ENCODE measurements at places on chromosomes 16 and 17.

DNA sequence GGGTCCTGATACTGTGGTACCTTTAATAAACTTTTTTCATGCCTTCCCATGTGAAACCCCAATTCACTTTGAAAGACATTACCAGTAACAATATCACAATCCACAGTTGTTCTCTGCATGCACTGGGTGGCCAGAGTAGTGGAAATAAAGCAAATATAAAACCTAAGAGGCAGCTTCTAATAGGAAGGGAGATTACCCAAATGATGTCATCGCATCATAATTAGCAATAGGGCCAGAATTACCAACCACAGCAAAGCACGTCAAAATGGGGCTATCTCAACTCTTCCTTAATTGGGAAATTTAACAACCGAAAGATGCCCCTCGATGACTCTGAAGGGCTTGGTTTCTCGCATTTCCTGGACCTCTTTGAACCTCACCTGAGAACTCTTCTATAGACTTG is 224.8 kb downstream of the GRIN2A start:
- no peak for DNase-seq

DNA sequence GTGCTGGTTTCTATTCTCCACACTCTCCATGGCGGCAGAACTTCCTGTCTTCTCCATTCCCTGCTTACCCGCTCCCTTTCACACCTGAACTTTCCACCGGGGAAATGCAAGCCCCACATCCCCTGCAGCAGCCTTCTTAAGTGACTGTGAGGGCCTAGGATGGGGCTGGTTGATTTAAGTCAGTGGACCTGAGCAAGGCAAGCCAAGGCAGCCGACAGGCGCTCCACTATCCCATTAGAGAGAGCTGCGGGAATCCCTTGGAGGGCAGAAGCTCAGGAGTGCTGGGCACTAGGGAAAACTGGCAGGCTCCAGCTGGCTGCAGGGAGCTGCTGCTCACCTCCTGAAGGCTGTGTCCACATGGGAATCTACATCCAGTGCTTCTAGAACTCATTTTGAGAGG is 36.1 kb upstream of the SLC25A19 start:
- no peak for DNase-seq

GRCh38 chr16:82082097-82082496 is 47.0 kb downstream of the HSD17B2 start:
- no peak for DNase-seq

- DNase-seq: no peak
Observed at GRCh38 chr17:37720989-37721388, 23.9 kb downstream of the HNF1B start.

GRCh38 chr16:6232056-6232455 is 1100.6 kb upstream of the RBFOX1 start:
- no peak for DNase-seq

DNA sequence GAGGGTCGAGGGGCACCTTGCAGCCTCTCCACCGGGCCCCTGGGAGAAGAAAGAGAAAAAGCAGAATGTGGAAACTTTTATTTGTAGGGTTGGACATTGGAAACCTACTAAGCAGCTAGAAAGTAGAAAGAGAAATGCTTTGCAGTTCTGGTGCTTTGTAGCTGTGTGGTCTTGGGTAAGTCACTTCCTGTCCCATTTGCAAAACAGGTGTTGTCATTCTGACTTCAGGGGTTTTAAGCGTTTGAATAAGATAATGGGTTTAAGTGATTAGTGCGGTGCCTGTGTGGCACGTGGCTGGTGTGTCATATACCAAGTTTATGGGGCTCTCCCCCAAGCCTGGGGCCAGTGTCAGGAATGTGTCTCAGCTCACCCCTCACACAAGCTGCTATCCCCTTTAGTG is 1.6 kb downstream of the CA4 start:
- DNase-seq: no peak

DNA sequence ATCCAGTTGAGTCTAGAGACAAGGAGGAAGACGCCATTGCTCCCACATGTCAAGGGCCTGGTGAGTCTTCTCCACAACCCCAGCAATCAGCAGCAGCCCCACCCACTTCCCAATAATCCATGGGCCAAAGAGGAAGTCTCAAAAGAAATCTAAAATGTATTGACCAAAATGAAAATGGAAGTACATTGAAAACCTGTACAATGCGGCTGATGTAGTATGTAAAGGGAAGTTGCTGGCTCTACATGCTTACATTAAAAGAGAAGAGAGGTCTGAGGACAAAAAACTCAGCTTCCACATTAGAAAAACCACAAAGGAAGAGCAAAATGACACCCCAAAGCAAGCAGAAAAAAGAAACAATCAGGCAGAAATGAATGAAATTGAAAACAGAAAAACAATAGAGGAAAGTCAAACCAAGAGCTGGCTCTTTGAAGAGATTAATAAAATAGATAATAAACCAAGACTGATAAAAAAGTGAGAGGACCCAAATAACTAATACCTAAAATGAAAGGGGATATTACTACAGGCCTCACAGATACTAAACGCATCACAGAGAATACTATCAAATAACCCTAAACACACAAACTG is 100.6 kb upstream of the METRNL start:
- DNase-seq: no peak

DNA sequence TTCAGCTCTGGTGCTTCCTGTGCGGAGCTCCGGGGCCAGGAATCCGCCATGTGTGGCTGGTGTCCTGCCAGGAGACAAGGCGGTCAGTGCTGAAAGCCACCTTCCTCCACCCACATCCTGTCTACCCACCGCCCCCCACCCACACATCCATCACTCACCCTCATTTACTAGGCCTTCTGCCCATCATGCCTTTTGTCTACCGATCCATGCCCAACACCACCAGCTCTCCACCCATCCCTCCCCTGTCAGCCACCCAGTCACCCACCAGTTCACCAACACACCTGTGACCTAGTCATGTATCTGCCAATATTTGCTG is 241.4 kb downstream of the KATNIP start:
- DNase-seq: no peak

DNA sequence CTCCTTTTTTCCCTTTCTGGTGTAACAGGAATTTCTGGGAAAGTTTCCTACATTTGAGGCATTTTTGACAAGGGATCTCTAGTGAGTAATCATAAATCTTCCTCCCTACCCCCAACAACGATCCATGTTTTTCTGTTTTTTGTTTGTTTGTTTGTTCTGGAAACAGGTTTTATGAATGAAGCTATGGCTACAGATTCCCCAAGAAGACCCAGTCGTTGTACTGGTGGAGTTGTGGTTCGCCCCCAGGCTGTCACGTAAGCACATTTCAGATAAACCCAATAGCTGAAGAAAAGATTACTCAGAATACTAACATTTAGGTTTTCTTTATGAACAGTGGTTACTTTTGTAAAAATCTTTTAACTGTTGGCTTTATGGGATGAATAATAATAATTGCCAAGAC is 1.6 kb downstream of the BCAS3 start:
- no peak for DNase-seq

DNA sequence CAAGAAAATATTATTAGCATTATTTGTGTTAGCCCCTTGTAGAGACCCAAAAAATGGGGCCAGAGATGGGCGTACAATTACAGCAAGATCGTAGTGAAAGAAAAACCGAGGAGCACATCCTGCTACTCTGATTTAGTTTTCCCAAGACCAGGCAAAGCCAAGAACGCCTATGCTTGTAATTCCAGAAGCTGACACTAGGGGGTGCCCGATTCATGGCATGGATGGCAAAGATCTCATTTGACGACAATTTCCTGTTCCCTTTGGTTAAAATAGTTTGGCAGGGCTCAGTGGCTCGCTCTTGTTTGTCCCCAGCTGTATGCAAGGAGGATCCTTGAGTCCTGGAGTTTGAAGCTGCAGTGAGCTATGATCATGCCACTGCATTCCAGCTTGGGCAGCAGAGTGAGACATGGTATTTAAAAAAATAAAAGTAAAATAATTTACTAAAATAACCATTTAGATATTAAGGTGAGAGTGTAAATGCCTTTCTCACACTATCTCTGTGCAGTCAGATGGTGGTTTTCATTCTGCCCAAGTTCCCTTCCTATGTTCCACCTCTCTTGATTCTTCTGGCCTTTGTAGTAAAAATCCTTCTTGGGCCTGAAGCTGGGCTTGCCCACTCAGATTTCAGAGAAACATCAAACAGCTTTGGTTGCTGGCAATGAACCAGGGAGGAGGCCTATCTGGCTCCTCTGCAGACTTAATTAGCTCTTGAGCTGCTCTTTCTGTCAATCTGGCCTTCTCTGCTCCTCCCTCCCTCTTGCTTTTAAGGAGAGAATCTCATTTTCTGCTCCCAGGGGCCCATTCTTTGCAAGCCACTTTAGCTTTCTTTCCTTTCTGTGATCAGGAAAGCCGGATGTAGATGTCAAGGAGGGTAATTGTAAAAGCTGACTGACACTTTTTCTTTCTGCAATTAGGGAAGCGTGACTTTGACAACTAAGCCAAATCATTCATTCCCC is 31.2 kb downstream of the TMEM238L start:
- DNase-seq: no peak

DNA sequence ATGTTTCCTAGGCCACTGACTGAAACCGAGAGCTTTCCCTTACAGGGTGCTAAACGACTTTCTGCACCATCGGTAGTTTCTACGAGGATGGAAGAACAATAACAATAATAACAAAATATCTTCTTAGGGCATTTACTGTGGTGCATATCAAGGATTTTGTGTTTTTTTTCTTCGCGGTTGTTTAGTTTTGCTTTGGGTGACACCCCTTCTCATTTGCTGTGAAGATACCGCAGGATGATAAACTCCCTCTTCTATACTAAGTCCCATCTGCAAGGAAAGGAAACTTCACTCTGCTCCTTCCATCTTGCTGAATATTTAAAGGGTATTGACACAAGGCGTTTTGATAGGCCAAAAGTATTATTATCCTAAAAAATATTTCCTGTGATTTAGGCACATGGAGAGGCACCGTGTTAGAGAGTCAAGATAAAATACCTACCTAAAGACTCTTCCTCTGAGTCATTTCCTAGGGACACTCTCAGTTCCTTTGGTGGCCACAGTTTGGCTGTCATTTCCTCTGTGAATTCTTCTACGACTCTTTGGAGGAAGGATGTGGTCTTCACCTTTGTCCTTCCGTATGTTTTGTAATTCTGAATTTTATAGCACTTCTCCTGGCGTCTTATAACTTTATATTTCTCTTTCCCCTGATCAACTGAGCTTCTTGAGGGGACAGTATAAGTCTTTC is 318.8 kb downstream of the CDH13 start:
- no peak for DNase-seq

DNA sequence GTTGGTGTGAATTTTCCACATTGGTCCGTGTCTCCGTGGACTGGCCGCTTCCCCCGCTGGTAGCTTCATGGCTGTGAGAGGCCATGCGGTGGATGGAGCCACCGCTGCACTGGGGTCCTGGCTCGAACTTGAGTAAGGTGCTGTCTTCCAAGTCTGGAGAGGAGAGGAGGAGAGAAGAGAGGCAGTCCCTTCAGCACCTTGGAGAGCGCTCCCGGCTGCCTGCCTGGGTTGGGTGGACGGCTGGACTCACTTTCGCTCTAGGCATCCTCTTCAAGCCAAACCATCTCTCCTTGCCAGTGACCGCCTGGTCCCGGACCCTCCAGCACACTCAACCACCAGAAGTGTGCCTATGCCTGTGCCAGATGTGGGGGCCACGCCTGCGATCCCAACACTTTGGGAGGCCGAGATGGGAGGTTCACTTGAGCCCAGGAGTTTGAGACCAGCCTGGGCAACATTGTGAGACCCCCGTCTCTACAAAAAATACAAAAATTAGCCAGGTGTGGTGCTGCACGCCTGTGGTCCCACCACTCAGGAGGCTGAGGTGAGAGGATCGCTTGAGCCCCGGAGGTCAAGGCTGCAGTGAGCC is 6.2 kb downstream of the JPH3 start:
- DNase-seq: no peak
